Activated naive CD4-positive, alpha-beta T cell treated with Interleukin-2 at 50 U/mL for 16 hours (primary cell): ENCODE measurements at places on chromosomes 6 and 20.
A peak's percentile ranks its signal among the peaks of the same experiment; 100 is the strongest.

GRCh38 chr6:50301307-50301706 is 251.6 kb upstream of the DEFB112 start:
- DNase-seq, result no peak

- no peak for DNase-seq
Measured at GRCh38 chr6:33981861-33982260, 164.0 kb downstream of the GRM4 start.

GRCh38 chr6:136520517-136520916 is 29.7 kb downstream of the MAP7 start:
- no peak for DNase-seq

DNA sequence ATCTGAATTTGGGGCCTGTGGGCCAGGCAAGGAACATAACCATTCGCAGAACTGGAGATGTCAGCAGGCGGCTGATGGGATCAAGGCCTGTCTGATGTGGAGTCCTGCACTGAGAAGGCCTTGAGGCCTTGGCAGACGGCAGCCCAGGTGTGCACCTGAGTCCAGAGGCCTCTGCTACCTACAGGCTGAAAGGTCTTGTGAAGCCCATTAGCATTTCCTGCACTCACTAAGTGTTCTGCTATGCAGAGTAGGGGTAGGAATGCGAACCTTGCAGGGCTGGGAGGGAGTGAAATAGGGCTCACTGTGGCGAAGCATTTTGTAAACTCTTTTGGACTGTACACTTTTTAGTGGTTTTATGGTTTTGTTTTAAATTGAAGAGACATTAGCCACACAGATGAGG is 48.3 kb upstream of the RNF24 start:
- no peak for DNase-seq

- no peak for DNase-seq
Measured at GRCh38 chr6:906920-907319, 214.0 kb upstream of the EXOC2 start.

- no peak for DNase-seq
Measured at GRCh38 chr6:15509335-15509933, 153.4 kb downstream of the DTNBP1 start.

GRCh38 chr6:27478706-27479318 is 5.9 kb upstream of the ZNF184 start:
- peak; percentile 85 for DNase-seq

GRCh38 chr6:113629256-113629655 is 227.9 kb upstream of the MARCKS start:
- no peak for DNase-seq

GRCh38 chr6:53854843-53855567 is 60.2 kb downstream of the LRRC1 start:
- no peak for DNase-seq

DNA sequence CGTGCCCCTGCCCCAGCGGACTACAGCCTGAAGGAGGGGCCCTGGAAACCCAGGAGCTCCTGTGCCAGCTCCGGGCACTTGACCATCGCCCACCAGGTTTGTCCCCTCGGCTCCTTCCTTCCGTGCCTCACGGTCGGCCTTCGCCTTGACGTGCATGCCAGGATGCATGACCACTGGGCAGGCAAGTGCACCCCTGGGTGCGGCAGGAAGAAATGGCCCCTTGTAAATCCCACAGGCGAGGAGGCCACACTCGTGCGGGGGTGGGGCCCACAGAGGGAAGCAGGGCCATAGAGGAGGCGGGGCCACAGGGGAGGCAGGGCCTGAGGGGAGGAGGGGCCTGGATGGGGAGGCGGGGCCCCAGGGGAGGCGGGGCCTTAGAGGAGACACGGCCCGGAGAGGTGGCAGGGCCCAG is 81.7 kb downstream of the YTHDF1 start:
- DNase-seq, result no peak

- no peak for DNase-seq
Measured at GRCh38 chr6:148700047-148700715, 46.6 kb upstream of the UST start.

- DNase-seq, result no peak
Measured at GRCh38 chr6:29917857-29918256, 24.5 kb upstream of the HLA-A start.

DNA sequence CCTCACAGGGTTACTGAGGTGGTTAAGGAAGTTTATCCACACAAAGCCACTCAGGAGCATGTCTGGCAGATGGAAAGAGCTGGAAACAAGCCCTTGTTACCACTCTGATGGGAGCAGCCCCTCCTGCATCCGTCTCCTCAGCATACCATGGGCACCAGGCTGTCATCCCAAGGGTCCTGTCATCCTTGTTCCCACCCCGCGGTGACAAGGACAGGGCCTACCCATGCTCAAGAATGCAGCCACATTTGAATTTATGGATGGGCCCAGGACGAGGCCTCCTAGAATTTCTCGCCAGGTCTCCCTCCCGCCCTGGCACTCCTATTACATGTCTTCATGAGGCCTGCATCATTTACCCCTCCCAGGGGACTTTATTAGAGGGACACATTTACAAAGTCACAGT is 60.0 kb downstream of the NPEPL1 start:
- no peak for DNase-seq

DNA sequence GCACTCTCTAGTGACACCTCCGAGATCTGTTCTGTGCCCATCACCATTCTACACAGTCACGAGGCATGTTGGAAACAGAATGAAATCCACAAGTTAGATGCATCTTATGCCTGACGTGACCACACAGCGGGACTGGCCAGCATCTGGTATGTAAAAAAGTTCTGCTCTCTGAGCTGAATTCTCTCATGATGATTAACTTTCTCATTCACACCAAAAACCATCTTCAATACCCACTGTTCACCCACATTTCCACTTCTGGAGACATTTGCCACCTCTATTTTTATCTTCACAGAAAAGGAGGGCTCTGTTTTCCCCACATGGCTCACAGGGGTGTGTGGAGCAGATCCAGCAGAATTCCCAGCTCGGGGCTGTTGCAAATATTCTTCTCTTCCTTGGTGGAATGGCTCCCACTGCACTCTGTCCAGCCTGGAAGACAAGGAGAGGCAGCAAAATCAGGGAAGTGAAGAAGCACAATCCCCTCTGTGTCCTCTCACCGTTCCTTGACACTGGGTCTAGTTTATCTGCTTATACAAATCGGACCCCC is 303.4 kb downstream of the TAF4 start:
- DNase-seq, result no peak

- DNase-seq, result no peak
Measured at GRCh38 chr20:50303573-50304500, 113.2 kb downstream of the CEBPB start.

DNA sequence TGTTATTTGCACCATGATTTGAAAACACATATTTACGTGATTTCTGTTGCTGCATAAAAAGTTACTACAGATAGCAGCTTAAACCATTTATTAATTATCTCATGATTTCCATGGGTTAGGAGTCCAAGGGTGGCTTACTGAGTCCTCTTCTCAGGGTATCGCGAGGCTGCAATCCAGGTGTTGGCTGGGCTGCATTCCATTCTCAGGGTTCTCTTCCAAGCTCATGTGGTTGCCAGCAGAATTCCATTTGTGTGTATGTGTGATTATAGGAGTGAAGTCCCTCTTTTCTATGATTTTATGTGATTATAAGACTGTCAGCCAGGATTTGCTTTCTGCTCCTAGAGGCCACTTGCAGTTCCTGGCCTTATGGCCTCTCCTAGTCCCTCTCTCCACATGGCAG is 135.1 kb downstream of the FAM83B start:
- no peak for DNase-seq

GRCh38 chr6:5772408-5773120 is 234.2 kb downstream of the NRN1 start:
- no peak for DNase-seq

- DNase-seq, result no peak
Measured at GRCh38 chr20:41483553-41483930, 116.9 kb upstream of the EMILIN3 start.

- no peak for DNase-seq
Measured at GRCh38 chr6:36980876-36981619, 4.9 kb downstream of the MTCH1 start.

GRCh38 chr20:62369815-62370114 is 2.7 kb upstream of the LAMA5 start:
- DNase-seq, result no peak

DNA sequence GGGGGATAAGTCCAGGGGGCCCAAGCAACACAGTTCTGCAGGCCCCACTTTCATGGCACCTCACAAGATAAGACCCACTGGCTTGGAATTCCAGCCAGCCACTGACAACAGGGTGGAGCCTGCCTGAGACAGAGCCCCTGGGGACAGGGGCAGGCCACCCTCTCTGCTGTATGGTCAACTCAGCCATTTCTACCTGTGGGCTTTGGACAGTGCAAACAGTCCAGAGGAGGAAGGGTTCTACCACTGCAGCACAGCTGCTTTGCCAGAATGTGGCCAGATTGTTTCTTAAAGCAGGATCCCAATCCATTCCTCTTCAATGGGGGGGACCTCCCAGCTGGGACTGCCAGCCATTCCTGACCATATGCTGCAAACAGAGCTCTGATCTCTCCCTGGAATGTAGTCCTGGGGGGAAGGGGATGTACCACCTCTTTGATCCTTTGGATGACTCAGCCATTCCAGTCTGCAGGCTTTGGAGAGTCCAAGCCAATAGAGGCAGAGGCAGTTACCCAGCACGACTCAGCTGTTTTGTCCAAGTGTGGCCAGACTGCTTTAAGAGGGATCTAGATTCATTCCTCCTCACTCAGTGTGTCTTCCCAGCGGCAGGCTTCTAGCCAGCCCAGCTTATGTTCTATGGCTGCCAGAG is 842.2 kb downstream of the EPHA7 start:
- DNase-seq, result no peak

DNA sequence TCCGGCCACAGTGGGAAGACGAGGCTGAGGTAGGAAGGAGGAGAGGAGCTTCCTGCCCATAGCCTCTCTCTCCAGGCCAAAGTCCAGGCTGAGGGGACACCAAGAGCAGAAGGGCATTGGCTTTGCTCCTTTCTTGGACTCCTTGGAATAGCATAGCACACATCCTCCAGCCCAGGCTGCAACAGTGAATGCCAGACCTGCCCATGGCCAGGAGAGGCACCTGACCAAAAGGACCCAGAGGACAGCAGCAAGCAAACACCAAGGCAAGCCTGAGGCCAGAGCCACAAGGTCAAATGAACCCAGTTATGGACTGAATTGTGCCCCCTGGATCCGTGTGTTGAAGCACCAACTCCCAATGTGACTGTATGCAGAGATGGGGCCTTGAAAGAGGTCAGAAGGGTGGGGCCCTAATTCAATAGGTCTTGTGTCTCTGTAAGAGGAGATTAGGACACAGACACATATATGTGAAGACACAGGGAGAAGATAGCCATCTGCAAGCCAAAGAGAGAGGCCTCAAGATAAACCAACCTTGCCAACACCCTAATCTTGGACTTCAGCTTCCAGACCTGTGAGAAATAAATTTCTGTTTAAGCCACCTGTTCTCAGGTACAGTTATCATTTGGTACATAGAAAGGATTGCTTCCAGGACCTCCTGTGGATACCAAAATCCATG is 126.5 kb upstream of the NXT1 start:
- no peak for DNase-seq

GRCh38 chr20:23215344-23215995 is 129.3 kb upstream of the CD93 start:
- DNase-seq, result no peak

GRCh38 chr6:16811277-16811979 is 50.2 kb upstream of the ATXN1 start:
- DNase-seq, result no peak

- no peak for DNase-seq
Measured at GRCh38 chr6:139287868-139288267, 3.9 kb downstream of the TXLNB start.

DNA sequence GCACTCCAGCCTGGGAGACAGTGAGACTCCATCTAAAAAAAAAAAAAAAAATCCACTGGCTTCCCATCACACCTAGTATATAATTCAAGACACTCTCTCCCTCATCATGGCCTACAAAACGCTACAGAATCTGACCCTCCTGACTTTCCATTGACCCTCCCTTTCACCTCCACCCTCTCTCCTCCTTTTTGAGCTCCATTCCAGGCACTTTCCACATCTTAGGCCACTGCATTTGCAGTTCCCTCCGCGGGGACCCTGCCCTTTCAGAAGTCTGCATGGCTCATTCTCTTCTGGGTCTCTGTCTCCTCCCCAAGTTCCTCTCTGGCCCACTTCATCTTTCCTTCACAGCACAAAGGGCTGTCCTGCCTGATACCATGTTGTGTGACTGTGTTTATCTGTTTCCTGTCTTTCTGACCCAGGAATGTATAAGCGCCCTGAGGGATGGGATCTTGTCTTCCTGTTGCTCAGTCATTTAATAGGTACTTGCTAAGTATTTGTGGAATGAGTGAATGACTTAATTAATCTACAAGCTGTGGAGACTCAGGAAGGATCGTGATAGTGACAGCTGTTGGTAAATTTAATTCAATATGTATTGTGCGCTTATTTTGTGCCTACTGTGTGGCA is 35.2 kb downstream of the NCR2 start:
- no peak for DNase-seq

DNA sequence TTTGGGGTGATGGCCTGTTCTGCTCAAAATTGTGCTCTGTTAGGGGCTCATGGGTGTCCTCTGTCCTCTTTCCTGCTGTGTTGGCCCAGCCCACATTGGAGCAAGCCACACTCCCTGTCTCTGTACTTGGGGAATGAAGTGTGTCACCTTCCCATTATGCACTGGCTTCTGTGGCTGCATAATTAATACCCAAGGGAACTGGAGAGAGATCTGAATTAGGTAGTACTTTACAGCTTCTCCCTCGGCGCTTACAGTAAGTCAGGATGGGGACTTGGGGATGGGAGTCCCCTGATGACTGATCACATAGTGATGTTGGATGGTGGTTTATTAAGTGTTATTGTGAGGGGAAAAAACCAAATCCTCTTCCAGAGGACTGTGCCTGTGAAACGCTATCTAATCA is 116.6 kb downstream of the FOXO3 start:
- DNase-seq, result no peak

GRCh38 chr6:99276747-99277146 is 72.7 kb downstream of the FAXC start:
- no peak for DNase-seq

DNA sequence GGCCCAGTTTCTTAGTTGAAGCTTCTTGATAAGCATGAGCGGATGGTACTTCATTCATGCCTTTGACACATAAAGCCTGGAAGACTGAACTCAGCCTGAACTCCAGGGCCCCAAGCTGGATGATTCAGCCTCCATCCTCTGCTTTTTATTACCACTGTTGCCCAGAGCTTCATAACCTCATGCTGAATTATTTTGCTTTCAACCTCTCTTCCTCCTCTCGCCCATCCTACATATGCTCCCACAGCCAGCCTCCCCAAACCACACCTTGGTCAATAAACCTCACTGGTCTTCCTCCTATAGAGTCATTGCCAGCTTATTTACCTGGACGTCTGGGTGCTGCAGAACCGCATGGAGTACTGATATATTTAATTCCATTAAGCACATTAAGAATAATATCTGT is 59.4 kb downstream of the SLC35B3 start:
- no peak for DNase-seq

DNA sequence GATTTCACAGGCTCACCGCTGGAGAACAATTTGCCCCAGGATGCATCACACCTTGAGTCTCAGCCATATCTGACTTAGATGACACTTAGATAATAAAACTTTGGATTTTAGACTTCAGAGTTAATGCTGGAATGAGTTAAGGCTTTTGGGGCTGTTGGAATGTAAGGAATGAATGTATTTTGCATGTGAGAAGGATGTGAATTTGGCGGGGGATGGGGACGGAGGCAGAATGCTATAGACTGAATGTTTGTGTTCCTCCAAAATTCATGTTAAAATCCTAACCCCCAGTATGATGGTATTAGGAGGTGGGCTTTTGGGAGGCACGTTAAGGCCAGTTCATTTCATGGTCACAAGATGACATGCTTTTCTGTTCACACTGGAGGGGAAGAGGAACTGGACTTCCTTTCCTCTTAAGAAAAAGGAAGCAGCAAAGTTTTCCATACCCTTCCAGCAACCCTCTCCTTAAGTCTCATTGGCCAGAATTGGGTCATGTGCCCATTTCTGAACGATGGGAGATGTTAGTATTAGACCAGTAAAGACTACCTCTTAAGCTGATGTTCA is 5.8 kb upstream of the SRXN1 start:
- DNase-seq, result no peak
